Stimulated activated CD4-positive, alpha-beta T cell treated with anti-CD3 and anti-CD28 coated beads, Interleukin-1b, Interleukin-23, amount 100 ng/mL, for 1 hour (primary cell): ENCODE measurements at places on chromosomes 2 and 18.

DNA sequence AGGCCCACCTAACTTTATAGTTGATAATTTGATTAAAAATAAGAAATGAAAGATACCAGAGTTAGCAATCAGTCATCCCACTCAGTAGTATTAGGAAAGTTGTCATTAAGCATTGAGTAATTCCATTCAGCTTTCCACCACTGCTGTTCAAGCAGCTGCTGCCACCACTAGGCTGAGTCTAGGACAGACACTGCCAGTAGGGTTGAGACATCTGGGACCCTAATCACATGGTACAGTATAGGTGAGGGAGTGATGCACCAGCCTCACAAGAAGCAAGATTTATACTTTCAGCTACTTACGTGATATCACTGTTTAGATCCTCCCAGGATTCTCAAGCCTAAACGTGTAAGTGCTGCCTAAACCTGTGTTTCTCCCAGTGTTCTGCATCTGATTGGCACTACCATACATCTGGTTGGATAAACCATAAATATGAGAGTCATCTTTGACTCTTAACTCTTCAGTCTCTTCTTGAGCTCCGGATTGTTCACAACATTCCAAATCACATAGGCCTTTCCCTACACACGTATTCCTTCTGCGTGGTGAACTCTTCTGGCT, 3.2 kb downstream of the UBXN4 start:
- no peak for DNase-seq

- no peak for DNase-seq
Observed at GRCh38 chr18:55501579-55501978, 86.4 kb downstream of the TCF4 start.

DNA sequence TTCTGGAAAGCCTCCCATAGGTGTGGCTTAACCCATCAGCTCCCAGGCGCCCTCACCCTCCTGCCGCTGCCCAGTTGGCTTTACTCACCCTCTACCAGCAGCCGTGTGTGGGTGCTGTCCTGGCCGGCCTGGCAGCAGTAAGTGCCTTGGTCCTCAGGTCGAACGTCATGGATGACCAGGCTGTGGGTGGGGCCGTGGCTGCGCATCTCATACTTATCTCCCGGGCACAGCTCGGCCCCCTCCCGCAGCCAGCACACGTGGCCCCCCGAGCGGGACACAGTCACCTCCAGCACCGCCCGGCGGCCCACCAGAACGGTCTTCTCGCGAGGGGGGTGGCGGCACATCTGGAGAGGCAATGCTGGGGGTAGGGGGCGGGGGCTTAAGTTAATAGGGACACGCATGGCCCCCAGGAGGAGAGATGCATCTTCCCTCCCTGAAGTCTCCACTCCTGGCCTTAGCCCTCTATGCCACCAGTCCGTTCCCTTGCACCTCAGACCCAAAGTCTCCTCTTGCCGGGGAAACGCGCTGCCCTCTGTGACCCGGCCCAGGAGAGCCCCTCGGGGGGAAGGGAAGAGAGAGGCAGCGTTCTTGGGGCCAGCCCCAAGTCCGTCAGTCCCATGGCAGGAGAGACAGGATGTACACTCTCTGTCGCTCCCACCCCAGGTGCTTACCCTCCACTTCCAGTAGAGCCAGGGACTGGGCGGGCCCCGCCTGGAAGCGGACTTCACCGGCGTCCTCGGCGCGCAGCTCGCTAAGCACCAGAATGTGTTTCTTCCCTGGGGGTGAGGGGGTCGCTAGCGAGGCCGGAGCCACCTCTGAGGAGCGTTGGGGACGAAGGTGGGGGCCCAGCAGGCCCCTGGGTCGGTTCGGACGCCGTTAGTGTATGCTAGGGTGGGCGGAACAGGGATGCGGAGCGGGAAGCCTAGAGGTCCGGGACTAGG, 7.9 kb downstream of the TMEM198 start:
- DNase-seq: no peak

DNA sequence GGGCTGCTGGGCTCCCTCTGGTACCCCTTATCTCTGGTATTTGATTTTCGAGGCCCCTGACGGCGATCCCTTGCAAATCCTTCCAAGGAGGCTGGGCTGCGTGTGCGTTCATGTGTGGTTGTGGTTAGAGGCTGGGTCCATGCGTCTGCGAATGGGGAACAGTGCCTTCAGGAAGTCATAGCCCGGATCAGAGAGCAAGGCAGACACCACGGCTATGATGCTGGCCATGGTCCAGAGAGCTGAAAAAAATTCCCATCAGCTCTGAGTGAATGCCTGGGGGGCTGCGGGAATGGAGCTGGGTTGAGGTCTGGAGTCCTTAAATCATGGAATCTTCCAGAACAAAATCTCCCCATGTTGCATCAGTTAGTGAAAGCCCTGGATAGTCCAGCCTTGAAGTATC, 145.5 kb downstream of the ACKR3 start:
- DNase-seq: no peak

GRCh38 chr2:207409517-207409916, 120.2 kb upstream of the CREB1 start:
- DNase-seq: no peak

GRCh38 chr2:53509831-53510388, 257.7 kb upstream of the CHAC2 start:
- DNase-seq: no peak

DNA sequence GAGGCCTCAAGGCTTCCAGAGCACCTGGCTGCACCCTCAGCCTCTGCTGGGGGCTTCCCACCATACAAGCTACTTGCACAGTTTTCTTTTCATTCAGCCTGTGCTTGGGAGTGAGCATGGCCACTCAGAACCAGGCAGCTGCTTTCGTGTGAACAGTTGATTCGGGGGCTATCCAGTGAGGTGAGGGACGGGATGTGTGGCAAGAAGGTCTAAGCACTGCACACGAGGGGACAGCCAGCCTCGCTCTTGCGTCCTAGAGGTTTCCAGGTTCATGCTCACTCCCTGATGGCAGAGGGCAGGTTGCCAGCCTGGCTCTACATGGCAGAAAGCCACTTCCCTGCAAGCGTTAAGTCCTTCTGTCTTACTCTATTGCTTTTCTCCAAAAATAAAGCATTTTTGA, 146.2 kb downstream of the MBP start:
- DNase-seq: no peak

DNA sequence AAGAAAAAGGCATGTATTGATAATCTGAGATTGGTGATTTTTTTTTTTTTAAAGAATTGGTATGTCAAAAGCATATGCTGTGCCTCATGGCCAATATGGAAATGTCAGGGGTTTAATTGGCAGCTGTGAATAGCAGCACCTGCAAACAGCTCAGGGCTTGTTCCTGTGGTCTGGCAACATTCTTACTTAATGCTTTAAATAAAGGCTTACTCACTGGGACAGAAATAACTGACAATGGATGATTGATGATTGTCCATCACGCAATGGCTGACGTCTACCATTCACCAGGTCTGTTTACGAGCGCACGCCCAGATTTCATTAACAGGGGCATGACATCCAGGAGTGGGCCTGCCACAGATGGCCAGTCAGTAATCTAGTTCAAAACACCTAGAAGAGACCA, 66.7 kb downstream of the ETAA1 start:
- DNase-seq: no peak

- DNase-seq: no peak
Observed at GRCh38 chr2:102698369-102699111, 63.3 kb upstream of the TMEM182 start.

DNA sequence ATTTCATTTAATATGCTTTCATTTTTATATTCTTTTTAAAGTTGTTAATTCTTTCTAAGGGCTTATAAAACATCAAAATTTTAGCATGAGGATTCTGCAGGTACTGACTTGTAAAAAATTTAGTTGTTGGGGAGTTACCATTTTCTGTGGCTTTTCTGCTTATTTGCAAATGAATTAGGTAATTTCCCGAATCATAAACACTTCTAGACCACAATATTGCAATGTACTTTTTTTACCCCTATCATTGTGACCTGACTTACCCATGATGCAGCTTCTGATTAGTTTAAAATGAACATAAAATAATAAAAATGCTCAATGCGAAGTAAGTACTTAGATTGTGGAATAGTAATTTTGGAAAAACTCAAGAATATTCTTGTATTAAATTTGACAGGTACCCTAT, 11.4 kb downstream of the ARL6IP6 start:
- no peak for DNase-seq

- DNase-seq: no peak
Observed at GRCh38 chr18:35673682-35674081, 92.1 kb downstream of the GALNT1 start.

GRCh38 chr18:62389761-62390481, 64.8 kb downstream of the TNFRSF11A start:
- no peak for DNase-seq

- no peak for DNase-seq
Observed at GRCh38 chr2:39120521-39120770, 405 bp downstream of the SOS1 start.

- no peak for DNase-seq
Observed at GRCh38 chr2:9149388-9149660, 57.3 kb upstream of the ASAP2 start.

DNA sequence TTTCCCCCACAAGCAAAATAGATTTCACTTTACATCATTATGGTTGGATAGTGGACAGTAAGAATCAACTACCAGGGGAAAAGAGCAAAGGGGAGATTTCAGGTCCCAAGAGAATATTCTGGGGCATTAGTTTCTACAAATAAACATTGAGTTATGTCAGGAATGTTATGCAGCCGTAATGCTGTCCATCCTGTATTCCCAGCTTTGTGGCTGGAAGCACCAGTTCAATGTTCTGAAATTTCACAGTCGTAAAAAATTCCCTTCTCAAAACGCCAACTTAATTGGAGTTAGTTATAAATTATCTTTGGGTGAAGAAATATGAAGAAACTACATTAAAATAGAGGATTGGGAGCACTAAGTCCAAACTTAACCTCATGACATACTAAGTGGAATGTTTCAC, 141.5 kb upstream of the FIGN start:
- no peak for DNase-seq

- no peak for DNase-seq
Observed at GRCh38 chr18:23220355-23220754, 85.1 kb downstream of the CABLES1 start.

DNA sequence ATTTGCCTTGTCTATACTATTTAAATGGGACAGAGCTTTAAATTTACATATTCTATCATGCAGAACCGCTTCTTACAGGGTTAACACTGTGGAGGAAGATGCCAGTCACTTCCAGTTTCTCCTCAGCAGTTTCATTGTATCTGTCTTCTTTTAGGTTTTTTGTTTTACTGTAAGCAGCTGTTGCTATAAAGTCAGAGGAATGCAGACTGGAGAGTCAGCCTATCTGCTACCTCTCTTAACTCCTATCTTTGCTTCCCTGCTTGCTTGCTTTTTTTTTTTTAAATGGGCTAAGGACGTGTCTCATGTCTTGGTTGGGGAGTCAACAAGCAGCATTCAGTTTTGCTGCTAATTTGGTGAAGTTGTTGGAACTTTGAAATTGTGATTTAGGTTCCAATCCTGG, 8.9 kb downstream of the EPC2 start:
- DNase-seq: no peak

DNA sequence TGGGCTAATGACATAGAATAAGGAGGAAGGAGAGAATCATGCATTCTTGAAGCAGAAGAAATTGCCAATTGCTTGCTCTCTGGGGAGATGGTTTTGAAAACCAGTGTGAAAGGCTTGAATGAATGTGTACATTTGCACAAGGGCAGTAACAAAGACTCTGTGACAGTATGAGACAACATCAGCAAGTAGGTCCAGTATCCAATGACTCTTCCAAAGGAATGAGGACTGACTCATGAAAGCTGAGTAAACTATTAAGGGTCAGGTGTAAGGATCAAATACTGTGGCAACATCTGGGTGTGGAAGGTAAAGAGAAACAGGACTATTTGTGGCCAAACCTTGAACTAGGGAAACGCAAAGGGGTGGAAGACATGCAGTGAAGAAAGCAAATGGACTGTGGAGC, 886.0 kb upstream of the CHAC2 start:
- no peak for DNase-seq

- DNase-seq: no peak
Observed at GRCh38 chr2:231680285-231680991, 27.9 kb upstream of the PTMA start.

- no peak for DNase-seq
Observed at GRCh38 chr2:232419245-232420072, 12.8 kb downstream of the ALPG start.

DNA sequence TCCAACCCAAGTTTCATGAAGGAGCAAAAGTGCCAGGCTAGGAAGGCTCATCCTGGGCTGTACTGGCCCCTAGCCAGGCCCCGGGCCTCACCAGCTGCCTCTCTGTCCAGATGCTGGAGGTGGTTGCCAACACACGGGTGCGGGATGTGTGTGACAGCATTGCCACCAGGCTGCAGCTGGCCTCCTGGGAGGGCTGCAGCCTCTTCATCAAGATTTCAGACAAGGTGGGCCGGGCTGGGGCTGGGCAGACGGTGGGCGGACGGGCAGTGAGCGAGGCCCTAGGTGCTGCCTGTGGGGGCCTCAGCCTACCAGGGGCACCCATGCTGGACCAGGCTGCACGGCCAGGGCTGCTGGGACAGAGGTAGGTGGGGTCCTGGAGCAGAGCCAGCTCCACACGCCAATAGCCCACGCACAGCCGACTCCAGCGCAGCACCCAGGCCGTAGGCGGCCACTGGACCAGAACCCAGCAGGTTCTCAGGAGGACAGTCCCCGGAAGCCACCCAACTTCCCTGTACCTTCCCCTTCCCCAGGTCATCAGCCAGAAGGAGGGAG, 11.8 kb upstream of the GPR17 start:
- DNase-seq: no peak

GRCh38 chr2:188379748-188380147, 88.1 kb downstream of the GULP1 start:
- DNase-seq: no peak

- DNase-seq: no peak
Observed at GRCh38 chr2:79771493-79771892, 258.6 kb downstream of the CTNNA2 start.

GRCh38 chr2:191318729-191319078, 73.5 kb downstream of the MYO1B start:
- no peak for DNase-seq

DNA sequence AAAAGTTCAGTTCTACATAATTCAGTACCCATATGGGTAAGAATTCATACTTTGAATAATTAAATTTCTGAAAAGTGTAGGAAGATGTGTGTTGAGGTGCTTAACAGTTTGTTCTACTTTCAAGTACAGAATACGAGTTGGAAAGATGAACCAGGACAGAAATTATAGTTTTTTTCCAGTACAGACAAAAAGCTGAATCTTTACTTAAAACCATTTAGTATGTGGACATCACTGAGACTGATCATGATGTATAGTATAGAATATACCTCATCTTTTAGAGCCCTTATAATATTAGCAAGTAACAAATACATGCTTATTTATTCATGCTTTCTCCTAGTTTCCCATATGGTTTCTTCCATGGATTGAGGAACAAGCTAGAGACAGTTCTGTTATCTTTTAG, 10.0 kb downstream of the DDX1 start:
- DNase-seq: no peak

GRCh38 chr2:19297716-19298115, 60.7 kb downstream of the OSR1 start:
- DNase-seq: no peak

- DNase-seq: no peak
Observed at GRCh38 chr2:24461685-24462084, 29.4 kb upstream of the NCOA1 start.

GRCh38 chr2:235162082-235162836, 210.4 kb downstream of the SH3BP4 start:
- no peak for DNase-seq
